ENCODE measurements at places on chromosomes 3 and 15.

- peak; percentile 64 for DNase-seq
Observed at GRCh38 chr3:112557976-112558375, 3.8 kb downstream of the ATG3 start.

DNA sequence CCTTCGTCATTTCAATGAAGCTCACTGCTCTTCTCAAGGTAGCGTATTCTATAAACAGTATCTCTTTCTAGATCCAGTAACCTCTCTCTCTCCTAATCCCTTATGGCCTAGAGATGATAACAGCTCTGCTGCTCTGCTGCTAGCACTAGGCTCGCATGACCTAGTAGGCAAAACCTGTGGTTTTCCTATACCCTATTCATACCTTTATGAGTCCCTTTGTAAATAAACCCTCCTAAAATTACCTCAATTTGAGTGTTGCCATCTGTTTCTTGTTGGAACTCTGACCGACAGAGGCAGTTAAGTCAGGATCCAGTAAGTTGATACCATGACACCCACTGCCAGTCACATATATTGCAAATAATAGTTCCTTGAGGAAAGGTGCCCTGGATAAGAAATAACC is 7.3 kb downstream of the CCDC14 start:
- no peak for DNase-seq

DNA sequence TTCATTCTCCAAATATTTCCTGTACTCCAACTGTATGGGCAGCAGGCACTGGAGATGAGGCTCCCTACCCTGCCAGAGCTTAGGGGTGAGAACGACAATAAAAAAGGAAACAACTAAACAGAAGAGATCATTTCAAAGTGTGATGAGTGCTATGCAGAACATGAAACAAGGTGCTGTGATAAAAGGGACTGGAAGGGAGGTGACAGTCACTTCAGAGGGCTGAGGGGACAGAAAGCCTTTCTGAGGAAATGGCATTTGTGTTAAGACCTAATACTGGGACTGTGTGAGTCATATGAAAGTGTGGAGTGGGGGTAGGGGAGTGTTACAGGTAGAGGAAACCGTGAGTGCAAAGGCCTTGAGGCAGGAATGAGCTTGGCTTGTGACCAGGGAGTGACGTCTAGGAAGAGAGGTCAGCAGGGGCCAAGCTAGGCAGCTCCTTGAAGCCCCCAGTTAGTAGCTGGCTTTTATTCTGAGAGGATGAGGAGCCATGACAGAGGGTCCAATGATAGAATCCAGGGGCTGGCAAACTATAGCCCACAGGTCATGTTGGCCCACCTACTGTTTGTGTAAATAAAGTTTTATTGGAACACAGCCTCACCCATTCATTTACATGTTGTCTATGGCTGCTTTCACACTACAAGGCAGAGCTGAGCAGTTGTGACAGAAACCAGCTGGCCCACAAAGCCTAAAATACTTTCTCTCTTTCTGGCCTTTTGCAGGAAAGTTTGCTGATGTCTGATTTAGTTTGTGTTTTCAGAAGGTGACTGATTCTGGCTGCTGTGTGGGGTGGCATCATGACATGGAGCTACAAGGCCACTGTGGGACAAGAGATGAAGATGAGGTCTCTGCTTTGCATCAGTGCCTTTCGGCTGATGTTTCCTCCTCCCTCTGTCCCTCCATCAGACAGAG is 56.6 kb downstream of the LSM3 start:
- no peak for DNase-seq

DNA sequence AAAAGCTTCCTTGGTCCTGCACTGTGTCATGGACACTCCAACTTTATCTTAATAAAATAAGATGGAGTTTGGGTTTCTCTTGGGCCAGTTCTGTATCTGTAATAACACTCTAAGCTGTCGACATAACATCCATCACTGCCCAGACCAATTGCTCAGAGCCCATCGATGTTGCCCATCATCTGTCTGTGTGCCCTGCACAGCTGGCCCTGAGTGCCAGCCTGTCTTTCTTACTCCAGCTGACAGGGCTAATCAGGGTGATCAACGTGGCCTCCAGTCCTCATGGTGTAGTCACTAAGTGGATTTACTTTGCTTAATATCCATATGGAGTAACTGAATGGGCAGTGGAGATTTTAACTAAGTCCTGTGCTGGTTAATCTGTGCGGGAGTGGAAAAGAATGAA is 419.8 kb upstream of the TPM1 start:
- no peak for DNase-seq

- no peak for DNase-seq
Observed at GRCh38 chr3:79039192-79039591, 728.6 kb downstream of the ROBO1 start.

- no peak for DNase-seq
Observed at GRCh38 chr15:88321271-88321670, 64.7 kb upstream of the NTRK3 start.

- no peak for DNase-seq
Observed at GRCh38 chr3:133512416-133513089, 60.9 kb upstream of the CDV3 start.

GRCh38 chr3:78130741-78131290 is 1090.9 kb downstream of the ROBO2 start:
- no peak for DNase-seq

DNA sequence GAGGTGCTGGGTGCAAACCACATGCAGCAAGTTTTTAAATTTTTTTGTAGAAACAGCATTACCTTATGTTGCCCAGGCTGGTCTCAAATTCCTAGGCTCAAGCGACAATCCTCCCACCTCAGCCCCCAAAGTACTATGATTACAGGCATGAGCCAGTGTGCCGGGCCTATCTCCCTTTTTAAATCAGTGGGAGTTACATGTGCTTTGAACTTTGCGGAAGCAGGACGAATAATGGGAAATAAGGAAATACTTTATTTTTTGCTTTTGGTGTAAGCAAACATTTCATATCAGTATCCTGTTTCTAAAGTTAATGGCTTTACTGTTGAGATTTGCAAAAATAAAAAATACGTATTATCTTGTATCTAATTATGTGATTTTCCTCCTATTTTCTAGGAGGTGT is 9.1 kb downstream of the NR1D2 start:
- no peak for DNase-seq

All from AML-193 (cell line).